ENCODE measurements at places on chromosomes 7 and 10.

DNA sequence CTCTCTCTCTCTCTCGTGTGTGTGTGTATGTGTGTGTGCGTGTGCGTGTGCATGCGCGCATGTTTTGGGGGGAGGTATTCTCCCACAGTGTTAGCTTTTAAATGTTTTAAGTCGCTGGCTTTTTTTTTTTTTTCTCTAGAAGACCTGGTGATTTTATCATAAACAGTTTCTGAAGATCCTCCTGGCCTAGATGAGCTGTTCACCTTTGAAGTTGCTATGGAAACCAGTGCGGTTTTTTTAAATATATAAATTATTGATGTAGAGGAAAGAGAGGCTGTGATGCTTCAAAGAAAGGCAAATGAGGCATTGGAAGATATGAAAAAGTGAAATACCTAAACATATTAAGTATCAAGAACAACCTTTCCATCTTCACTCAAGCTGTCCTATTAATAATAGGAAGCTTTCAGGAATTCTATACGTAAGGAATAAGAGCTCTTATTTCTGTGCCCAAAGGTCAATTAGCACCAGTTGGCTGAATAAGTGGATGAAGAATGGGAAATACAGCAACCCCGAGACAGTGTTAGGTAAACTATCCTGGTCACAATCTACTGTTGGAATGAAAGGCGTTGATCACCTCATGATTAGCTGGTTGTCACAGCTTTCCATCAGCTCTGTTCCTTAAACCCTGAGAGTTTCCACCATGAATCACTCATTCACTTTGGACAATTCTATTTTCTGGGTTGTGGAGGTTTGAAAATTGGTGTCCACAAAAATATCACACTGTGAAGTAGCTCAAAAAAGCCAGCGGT is 66.5 kb upstream of the SLC35G1 start:
- no peak for DNase-seq

GRCh38 chr10:119211176-119211575 is 3.8 kb downstream of the GRK5 start:
- no peak for DNase-seq

DNA sequence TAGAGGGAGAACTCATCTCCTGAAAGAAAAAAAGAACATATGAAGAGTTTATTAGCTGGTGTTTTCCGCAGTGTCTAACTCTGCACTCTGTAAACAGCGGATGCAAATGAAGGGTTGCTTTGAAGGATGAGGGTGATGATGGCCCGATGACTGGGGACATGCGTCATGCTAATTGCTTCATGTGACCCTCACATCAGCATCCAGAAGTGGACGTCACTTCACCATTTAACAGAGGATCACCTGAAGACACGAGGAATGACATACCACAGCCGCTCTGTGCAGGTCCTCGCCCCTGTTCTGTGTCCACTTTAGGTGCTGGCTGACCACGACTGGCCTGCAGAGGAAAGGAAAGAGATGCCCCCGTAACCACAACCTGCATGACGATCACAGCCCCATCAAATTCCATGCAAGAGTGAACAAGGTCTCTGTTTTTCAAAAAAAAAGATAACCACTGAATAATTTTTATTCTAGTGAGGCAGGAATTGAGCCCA is 82.9 kb downstream of the KLF6 start:
- no peak for DNase-seq

DNA sequence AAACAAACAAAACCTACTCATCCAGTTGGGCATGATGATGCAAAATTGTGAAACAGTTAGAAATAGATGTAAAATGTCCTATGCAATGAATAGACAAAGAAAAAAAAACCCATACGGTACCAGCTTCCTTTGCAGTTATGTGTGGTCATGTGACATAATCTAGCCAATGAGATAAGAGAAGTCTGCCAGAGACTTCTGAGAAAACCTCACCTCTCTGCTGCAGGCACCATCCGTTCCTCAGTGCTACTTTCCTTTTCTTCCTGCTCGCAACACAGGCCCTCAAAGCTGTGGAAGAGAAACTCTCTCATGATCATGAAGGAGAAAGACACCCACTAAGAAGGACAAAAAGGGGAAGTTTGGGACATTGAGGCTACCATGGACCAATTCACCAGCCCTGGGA is 76.8 kb upstream of the CARD11 start:
- no peak for DNase-seq

DNA sequence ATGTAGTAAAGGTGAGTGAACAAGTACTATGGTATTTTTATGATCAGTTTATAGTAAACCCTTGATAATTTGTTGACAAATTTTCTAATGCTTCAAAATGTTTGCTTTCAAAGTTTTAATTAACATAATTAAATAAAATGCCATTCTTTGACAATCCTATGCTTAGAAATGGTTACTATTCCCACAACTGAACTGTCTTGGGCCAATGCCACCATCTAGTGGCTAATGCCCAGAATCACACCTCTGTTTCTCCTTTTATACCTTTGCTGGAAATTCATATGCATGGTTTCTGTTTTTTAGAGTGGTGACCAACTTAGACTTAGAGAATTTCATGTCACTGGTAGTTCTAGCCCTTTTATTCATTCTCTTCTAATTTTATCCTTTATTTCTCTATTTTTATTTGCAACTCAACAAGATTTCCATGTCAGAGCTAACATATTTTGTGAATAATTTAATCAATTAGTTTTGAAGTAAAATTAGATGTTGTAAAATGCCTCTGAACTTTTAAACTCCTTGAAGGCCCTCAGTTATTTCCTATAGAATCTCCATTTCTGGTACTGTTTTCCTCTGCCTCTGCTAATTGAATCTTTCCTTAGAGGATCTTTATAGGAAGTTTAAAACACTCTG is 31.1 kb downstream of the PCGF5 start:
- DNase-seq = no peak

GRCh38 chr10:102195296-102195870 is 30.7 kb upstream of the ELOVL3 start:
- DNase-seq = no peak

- DNase-seq = peak; percentile 78
Observed at GRCh38 chr7:151727579-151728285, 149.2 kb downstream of the PRKAG2 start.

DNA sequence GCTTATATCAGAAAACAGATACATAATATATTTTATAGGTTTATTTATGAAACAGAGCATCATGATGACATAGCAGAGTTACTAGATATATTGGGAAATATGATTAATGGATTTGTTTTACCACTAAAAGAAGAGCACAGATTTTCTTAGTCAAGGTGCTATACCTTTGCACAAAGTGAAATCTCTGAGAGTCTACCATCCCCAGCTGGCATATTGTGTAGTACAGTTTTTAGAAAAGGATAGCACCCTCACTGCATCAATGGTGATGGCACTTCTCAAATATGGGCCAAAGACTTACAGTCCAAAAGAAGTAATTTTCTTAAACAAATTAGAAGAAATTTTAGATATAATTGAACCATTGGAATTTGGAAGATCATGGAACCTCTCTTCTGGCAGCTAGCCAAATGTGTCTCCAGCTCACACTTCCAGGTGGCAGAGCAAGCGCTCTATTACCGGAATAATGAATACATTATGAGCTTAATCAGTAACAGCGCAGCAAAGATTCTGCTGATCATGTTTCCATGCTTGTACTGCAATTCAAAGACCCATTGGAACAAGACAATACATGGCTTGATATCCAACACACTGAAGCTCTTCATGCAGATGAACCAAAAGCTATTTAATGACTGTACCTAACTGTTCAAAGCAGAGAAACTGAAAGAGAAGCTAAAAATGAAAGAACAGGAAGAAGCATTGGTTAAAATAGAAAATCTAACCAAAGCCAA is 21.9 kb upstream of the CREB3L2 start:
- no peak for DNase-seq

- no peak for DNase-seq
Observed at GRCh38 chr7:50217821-50218281, 86.7 kb upstream of the IKZF1 start.

GRCh38 chr7:12643644-12644043 is 43.8 kb upstream of the ARL4A start:
- no peak for DNase-seq

- DNase-seq = no peak
Observed at GRCh38 chr7:98655611-98656010, 38.5 kb downstream of the NPTX2 start.

DNA sequence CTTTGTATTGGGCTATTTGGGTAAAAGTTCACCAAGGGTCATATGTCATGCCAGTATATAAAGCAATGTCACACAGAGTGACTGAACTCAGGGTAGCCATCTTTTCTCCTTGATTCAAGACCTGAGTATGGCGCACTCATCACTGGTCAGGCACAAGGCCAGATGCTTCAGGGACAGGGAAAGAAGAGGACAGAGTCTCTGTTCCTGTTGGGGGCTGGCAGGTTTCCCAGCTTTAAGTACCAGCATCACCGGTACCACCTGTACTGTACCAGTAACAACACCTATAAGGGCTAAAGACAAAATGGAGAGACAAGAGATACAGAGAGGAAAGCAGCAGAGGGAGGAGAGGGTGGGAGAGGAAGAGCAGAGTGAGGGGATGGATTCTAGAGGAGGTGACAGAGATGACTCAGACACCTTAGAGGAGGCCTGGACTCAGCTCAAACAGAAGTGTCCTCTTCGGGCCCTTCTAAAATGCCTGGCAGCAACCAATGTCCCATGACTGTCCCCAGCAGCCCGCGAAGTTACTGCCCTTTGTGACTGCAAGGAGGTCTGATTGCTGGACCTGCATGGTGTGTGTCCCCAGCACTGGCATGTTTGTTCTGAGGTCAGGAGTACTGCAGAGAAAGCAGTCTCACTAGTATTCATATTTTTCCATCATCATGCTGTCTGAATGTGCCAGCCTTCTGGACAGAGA is 191.3 kb downstream of the MYOF start:
- DNase-seq = no peak

DNA sequence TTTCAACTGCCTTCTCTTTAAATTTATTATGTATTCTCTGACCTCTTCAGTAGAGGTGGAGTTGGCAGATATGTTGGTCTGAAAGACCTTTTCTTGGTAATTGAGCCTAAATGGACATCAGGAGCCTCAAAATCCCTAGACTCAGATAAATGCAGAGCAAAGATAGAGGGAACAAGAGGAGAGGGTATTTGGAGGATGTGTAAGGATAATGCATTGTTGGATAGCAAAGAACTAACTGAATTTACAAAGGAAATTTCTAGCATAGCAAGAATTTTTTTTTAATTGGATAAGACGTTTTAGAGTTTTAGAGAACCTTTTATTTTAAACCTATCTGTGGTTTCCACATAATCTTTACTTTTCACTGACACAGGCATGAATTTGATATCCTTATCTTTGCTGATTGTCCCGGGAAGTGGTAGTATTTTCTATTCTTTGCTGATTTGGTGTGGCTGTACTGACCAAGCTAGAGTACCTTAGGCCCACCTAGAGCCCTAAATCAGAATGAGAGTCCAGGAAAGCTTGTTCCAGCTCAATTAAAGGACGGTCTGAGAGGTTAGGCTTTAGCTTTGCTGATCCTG is 91.3 kb downstream of the NRF1 start:
- no peak for DNase-seq

- DNase-seq = peak; percentile 89
Observed at GRCh38 chr10:112834751-112835181, 115.3 kb upstream of the TCF7L2 start.

DNA sequence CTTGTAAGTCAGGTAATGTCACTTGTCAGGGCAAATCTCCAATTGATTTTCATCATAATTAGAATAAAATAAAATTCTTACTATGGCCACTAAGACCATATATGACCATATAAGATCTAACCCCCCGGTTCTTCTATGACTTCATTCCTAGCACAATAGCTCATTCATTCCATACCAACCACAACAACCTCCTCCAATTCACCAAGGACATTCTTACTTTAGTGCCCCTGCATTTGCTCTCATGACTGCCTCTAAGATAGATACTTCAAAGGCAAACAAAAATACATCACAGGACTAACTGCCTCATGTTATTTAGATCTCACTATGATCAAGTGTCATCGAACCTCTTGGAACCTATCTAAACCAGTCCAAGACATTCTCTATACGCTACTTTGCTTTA is 90.8 kb downstream of the SNX13 start:
- no peak for DNase-seq

DNA sequence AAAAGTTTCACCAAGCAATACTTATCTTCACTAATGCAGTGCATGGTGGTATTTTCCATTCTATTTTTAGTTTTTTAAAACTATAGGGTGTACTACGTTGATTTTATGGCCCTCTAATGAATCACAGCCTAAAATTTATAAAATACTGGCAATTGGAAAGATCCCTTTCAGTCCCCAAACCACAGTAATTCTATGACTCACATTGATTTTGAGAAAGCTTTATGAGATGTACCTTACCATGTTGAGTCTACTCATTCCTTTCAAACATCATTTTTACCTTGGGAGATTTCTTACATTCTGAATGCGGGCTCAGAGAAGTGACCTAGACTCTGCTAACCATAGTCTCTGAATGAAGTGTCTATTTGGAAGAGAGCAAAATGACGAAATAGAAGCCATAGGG is 141.6 kb downstream of the GPR85 start:
- no peak for DNase-seq

GRCh38 chr10:44024356-44025116 is 360.4 kb downstream of the CXCL12 start:
- no peak for DNase-seq

DNA sequence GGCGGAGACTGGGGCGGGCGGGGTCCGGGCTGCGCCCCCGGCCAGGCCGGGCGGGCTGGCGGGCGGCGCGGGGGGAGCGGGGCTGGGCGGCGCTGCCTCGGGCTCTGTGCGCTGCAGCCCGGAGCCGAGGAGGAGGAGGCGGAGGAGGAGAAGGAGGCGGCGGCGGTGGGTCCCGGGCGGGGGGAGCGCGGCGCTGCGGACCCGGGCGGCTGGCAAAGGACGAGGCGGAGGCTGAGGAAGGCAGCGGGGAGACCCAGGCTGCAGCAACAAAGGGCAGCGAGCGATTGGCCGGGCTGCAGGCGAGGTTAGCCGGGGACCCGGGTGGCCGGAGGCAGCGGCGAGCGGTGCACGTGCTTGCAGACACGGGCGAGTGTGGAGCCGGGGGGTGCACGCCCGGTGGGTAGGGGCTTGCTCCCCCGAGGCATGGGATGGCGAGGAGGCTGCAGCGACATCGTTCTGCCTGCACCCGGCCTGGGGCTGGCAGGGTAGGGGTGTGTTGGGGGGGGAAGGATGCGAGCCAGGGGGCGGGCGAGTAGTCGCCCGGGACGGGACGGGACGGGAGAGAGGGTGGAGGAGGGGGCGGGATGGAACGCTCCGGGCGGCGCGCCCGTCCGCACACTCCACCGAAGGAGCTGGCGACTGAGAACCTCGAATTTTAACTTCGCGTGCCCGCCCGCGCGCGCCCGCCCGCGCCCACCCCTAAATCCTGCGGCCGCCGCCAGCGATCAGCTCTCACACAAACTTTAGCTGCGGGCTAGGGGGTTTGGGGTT is 844 bp upstream of the KAT6B start:
- DNase-seq = peak; percentile 96

Measured in upper lobe of left lung (tissue), 6 donors.